ENCODE measurements at places on chromosomes 2 and 18.

DNA sequence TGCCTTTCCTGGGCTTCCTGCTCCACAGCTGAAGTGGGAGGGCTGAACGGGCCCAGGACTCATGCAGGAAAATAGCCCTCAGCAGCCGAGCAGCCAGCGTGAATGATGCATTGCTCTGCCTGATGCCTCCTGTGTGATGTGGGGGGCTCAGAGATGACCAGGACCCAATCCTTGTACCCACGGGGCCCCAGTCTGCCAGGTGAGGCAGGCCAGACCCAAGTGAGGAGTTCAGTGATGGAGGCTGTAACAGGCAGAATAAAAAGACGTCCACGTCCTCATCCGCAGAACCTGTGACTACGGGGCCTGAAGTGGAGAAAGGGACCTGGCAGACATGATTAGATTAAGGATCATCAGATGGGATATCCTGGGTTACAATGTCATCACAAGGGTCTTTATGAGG, 194.9 kb upstream of the HDAC4 start:
- no peak for DNase-seq

GRCh38 chr2:34660741-34661140, 1061.6 kb upstream of the FAM98A start:
- no peak for DNase-seq

GRCh38 chr2:69734854-69735544, 6.9 kb upstream of the ANXA4 start:
- no peak for DNase-seq

- no peak for DNase-seq
These were observed 108.1 kb downstream of the LYPD6 start for GRCh38 chr2:149438330-149438960.

- no peak for DNase-seq
These were observed 591.3 kb downstream of the ZEB2 start for GRCh38 chr2:143928613-143929012.

GRCh38 chr2:166343467-166343866, 32.3 kb downstream of the SCN9A start:
- DNase-seq, result no peak

- no peak for DNase-seq
These were observed 77.0 kb downstream of the ZNF521 start for GRCh38 chr18:25274926-25275325.

- DNase-seq, result no peak
These were observed 22.3 kb downstream of the REEP1 start for GRCh38 chr2:86315084-86315483.

All from activated T-cell treated with anti-CD3 and anti-CD28 coated beads, Interleukin-2, amount 50 U/mL, for 24 hours (primary cell).